Activated CD8-positive, alpha-beta memory T cell treated with anti-CD3 and anti-CD28 coated beads, Interleukin-2, amount 50 U/mL, for 4 hours (primary cell): ENCODE measurements at places on chromosomes 13 and 19.

GRCh38 chr19:37977992-37978391 lies 71.0 kb downstream of the SIPA1L3 start:
- no peak for DNase-seq

- DNase-seq = no peak
Measured at GRCh38 chr19:11451327-11451870, 16.0 kb downstream of the PRKCSH start.

DNA sequence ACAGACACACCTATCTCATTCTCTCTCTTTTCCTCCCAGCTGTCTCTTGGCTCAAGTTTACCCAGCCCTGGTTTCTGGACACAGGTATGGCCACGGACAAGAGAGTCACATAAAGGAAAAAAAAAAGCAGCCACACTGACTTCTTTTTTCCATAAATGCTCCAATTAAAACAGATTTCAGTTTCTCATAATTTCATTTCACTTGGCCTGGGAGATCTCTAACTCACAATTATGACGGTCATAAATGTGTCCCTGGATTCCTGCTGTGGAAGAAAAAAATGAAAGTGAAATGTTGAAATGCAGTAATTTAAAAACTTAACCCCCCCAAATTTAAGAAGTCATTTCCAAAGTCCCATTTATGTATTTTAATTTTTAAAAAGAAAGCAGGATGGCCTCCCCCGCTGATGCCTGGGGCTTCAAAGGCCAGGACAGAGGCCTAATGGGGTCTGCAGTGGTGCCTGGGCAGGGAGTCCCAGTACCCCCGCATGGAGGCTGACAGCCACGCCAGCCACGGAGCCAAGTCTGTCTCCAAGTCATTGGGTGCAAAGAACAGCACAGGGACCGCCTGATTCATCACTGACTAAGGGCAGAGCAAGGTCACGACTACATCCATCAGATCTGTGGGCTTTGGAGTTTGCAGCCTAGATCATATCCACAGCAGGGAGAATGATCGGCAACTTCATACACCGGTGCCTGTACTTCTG lies 79.7 kb downstream of the TSHZ3 start:
- DNase-seq = no peak

DNA sequence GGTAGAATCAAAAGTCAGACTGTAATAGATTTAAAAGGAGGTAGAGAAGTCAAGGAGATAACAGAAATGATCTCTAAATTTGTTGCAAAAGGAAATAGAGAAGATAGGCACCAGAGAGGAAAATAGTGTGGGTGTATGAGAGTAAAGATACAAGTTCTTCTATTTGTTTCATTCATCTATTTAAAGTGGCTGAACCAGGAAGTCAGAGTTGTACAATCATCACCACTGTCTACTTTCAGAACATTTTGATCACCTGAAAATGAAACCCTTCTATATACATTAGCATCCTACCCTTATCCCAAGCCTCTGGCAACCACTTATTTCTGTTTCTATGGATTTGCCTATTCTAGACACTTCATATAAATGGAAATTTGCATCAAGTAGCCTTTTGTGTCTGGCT lies 36.7 kb downstream of the INTS6 start:
- no peak for DNase-seq

- no peak for DNase-seq
Measured at GRCh38 chr13:49112782-49113525, 107.2 kb upstream of the MLNR start.

DNA sequence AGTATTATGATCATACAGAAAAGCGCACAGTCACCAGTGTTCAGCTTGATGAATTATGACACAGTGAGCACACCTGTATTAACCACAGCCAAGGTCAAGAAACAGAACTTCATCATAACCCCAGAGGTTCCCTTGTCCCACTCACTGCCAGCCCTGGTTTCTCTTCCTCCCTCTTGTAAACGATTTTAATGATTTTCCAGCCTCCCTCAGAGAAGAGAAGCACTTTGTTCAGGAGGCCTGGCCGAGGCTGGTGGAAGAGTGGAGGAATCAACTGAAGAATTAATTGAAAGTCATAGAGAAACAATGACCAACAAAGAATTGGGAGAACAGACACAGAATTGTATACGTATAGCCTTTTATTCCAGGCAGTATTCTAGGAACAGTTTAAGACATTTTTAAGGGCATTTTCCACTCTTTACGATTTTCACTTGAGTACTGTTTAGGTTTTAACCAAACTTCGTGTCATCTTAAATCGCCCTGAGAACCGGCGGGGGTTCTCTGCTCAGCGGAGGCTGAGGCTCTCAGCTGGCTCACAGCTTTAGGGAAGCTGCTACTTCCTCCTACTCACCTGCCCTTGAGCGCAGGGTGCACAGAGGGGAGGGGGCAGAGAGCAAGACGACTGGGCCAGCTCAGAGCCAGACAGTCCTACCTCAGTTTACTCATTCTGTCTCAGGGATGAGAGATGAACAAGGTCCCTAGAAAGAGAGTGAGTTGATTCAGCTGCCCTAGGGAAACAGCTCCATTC lies 108.6 kb downstream of the AKAP11 start:
- DNase-seq = no peak

DNA sequence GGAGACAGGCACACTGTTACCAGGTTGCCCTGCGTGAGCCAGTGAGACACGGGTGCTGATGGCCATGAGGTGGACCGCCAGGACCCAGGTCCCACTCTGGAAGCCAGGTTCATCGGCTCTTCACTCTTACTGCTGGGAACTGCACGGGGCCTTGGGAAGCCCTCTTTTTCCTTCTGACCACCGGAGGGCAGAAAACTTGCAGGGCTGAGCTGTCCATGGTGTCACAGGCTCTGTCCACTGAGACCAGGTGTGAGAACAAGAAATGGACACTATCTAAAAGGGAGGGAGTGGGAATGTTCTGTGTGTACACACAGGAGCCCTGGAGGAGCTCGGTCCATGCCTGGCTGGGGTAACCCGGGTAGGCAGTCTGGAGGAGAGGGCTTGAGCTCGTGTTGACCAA lies 93.4 kb downstream of the UQCRFS1 start:
- DNase-seq = no peak
